ENCODE measurements at places on chromosomes 2 and 18. TPM values are rescaled to one million over a fixed set of nuclear protein-coding genes. Genes with fewer than 3 reads are reported as not detected.

- DNase-seq = no peak
These were observed 226.8 kb upstream of the FN1 start for GRCh38 chr2:215662715-215663114.

- DNase-seq = no peak
These were observed 64.2 kb upstream of the PID1 start for GRCh38 chr2:229335330-229335729.

- DNase-seq = no peak
These were observed 11.7 kb downstream of the ALLC start for GRCh38 chr2:3669656-3670055.

C2orf80 gene
- not detected for total RNA-seq

CCDC195 gene
- total RNA-seq = not detected

GRCh38 chr2:3197308-3197707, 180.3 kb downstream of the EIPR1 start:
- no peak for DNase-seq

GRCh38 chr2:207697411-207697810, 14.0 kb upstream of the CCNYL1 start:
- no peak for DNase-seq

DNA sequence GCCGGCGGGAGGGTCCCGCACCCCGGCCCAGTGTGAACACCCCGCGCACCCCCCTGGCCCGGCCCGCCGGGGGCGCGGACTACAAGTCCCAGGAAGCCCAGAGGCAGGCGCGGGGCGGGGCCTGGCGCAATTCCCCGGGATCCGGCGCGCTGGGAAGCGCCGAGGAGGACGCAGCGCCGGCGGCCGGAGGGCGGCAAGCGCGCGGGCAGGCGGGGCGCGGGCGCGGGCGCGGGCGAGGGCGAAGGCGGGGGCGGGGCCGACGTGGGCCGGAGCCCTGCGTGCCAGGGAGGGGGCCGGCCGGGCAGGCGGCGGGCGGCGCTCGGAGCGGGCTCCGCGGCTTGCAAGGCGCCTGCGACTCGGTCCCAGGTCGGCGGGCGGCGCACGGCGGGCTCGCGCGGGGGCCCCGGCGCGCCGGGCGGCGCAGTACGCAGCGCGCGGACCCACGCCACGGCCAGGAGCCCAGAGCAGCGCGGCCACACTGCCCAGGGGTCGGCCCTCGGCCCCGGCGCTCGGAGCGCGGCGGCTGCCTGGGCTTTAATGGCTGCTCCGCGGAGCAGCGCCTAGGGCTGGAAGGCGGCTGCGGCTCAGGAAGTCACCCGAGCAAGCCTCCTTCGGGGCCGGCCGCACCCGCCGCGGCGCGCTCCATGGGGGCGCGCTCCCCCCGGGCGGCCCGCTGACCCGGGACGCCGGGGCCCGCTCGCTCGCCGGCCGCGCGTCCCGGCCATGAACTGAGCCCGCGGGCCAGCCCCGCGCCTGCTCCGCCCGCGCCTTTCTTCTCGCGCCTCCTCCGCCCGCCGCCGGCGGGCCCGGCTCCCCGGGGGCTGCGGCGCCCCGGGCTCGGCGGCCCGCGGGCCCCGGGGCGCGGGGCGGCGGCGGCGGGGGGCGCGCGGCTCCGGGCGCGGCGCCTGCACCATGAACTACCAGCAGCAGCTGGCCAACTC, at the start of gene AGAP1:
AGAP1 (plus strand) TSS at position 269 of the 941 bp plus-strand sequence.
- peak; percentile 92 for DNase-seq
